ENCODE measurements at places on chromosomes 6 and 20.

DNA sequence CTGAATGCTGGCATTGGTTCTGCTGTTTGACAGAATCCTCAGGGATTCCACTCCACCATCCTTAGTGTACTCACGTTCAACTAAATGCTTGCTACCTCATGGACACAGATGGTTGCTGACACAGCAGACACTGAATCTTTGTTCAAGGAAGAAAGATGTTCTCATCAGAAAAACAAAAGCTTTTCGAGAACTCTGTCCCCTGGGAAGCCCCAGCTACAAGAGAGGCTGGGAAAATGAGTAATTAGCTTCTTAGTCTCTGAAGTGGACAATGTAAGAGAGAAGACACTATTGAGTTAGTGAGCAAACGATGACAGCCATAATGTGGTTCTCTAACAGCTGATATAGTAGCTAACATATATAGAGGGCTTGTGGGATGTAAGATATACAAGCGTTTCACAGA lies 30.9 kb upstream of the ENPP5 start:
- DNase-seq, result no peak

- DNase-seq, result no peak
These were observed 52.7 kb downstream of the SOD2 start for GRCh38 chr6:159640322-159640721.

DNA sequence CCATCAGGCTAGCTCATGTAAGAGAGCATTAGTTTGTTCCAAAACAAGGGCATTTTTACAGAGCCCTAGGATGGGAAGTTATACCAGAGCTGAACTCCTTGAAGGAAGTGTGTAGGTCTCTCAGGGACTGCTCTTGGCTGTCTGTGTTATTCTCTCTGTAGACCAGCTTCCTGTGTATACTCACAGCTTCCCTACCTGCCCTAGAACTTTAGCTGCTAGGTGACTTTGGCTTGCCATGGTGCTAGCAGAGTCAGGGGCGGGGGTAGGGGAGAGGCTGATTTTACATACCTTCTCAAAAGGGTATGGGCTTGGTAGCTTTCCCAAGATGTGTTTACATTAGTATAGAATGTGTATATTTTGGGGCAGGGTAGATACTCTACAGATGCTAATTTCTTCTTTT lies 17.4 kb downstream of the MAPRE1 start:
- no peak for DNase-seq

DNA sequence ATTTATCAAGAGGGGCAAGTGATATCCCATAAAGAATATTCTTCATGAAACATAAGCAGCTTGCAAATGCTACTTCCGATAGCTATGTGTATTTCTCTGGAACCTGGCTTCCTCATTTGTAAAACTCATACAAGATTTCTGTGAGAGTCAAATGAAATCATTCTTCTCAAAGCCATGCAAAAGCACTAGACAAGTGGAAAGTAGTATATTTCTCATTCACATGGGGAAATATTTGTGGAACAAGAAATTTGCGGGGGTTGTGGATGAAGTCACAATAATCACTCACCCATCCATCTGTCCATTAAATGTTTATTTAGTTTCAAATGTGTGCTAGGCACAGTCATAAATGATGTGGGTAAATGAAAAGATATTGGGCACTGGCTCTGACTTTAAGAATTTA lies 150.5 kb downstream of the IPCEF1 start:
- DNase-seq, result no peak

- no peak for DNase-seq
These were observed 3.9 kb downstream of the PTPRK start for GRCh38 chr6:128516514-128516898.
